ENCODE measurements at places on chromosomes 16 and 17. TPM values are rescaled to one million over a fixed set of nuclear protein-coding genes. Genes with fewer than 3 reads are reported as not detected.

DNA sequence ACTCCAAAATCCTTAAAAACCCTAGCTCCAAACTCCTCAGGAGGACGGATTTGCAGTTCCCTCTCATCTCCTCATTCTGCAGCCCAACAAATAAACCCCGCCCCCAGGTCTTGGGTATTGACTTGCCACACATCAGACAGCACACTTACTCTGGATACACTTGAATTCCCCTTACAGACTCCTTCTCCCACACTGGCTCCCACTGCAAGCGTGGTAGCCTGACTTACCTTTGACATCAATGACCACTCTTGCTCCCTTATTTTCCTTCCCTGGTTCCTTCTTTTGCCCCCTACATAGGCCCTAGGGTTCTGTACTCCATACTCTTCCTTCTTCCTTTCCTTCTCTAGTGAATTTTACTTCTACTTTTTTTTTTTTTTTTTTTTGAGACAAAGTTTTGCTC lies 7.5 kb downstream of the RFFL start:
- DNase-seq: no peak

- no peak for DNase-seq
Observed at GRCh38 chr16:66714062-66714461, 17.5 kb upstream of the CMTM4 start.

GRCh38 chr16:29790949-29791844 lies 646 bp downstream of the KIF22 start:
- no peak for DNase-seq

Gene OTOA
- 0.11 TPM for total RNA-seq

GRCh38 chr17:46012506-46013079 lies 13.5 kb downstream of the STH start:
- DNase-seq: no peak

GRCh38 chr17:62572488-62572887 lies 55.0 kb upstream of the MRC2 start:
- DNase-seq: no peak

Gene SEZ6L2
- total RNA-seq: 6.6 TPM

DNA sequence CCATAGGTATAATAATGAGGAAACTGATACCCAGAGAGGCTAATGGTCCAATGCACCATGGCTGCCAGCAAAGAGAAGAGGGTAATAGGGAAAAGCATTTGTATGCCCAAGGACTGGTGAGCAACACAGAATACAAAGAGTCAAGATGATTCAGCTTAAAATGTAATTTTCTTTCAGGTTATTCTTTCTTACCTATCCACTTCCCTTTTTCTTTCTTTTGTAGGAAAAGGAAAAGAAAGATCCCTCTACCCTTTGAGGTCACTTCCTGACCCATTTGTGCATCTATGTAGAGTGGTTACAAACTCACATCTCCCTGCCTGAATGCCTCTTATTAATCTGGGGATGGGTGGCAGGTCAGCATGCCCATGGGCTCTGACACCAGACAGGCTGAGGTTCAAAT lies 3.5 kb upstream of the PLCG2 start:
- DNase-seq: no peak

GRCh38 chr16:30615358-30616091 lies 5.3 kb upstream of the ZNF689 start:
- peak; percentile 76 for DNase-seq

DNA sequence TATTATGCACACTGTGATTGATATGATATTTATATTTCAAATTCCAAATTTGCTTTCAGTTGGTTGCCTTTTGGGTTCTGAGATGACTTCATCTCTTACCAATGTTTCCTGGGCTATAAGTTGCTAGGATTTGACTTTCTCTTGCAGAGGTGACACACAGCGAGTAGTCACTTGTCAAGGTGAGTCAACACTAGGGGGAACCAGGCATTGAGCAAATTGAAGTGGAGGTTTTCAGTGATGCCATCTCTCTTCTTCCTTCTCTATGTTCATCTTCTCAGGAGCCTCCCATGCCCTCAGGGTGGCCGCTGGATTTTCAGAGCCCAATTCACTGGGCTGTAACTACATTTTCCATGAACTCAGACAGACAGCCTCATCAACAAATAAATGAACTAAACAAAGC lies 6.0 kb upstream of the CPD start:
- no peak for DNase-seq

- DNase-seq: no peak
Observed at GRCh38 chr17:14204084-14204483, 32.6 kb downstream of the CDRT15 start.

- no peak for DNase-seq
Observed at GRCh38 chr17:43043307-43043706, 18.3 kb downstream of the RND2 start.

- DNase-seq: no peak
Observed at GRCh38 chr16:87412371-87412995, 20.3 kb downstream of the MAP1LC3B start.

- DNase-seq: no peak
Observed at GRCh38 chr17:70863436-70864248, 694.3 kb downstream of the KCNJ2 start.

Measured in HepG2 (cell line).